ENCODE measurements at places on chromosomes 12 and 14. TPM values are rescaled to one million over a fixed set of nuclear protein-coding genes. Genes with fewer than 3 reads are reported as not detected.

SPATS2 gene
- total RNA-seq: 18.5 TPM

PIWIL1 gene
- not detected for total RNA-seq

ATXN7L3B gene
- 15.2 TPM for total RNA-seq

NRL gene
- total RNA-seq: 0.79 TPM

DPPA3 gene
- total RNA-seq: not detected

SRRM4 gene
- total RNA-seq: not detected

ERP27 gene
- total RNA-seq: 0.13 TPM

CCDC85C gene
- 2.6 TPM for total RNA-seq
